ENCODE measurements at places on chromosomes 7 and 10.

GRCh38 chr10:16673443-16673842, 143.8 kb downstream of the RSU1 start:
- DNase-seq = no peak

- no peak for DNase-seq
Measured at GRCh38 chr7:20491284-20491683, 124.2 kb upstream of the ABCB5 start.

DNA sequence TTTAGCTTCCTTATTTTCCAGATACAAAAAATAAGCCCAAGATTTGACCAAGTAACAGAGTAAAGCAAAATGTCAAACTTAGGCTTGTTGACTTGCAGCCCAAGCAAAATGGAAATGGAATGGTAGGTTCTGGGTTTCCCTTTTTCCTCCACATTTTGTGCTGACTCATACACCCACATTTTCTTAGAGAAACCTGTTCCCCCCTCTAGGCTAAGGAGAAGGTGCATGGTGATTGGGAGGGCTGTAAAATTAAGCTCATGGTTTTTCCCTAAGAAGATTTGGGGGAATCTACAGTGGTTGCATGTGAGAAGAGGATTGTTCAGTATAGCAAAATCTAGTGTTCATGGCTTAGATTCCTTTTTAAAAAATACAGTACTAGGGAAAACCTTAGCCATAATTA, 127.4 kb downstream of the ARL4A start:
- DNase-seq = no peak

- peak; percentile 67 for DNase-seq
Measured at GRCh38 chr10:91632671-91633550, at the start of gene PPP1R3C. Gene PPP1R3C (minus strand): TSS chr10:91633071. CDS start chr10:91632969, 102 bp downstream.
